GM23338 (cell line): ENCODE measurements at places on chromosomes 2 and 18.
A peak's percentile ranks its signal among the peaks of the same experiment; 100 is the strongest.

GRCh38 chr2:225041851-225042799 is at the start of gene DOCK10:
Gene DOCK10 (minus strand): TSS chr2:225042468. CDS start chr2:225042374, 94 bp downstream.
- DNase-seq, result peak; percentile 42

DNA sequence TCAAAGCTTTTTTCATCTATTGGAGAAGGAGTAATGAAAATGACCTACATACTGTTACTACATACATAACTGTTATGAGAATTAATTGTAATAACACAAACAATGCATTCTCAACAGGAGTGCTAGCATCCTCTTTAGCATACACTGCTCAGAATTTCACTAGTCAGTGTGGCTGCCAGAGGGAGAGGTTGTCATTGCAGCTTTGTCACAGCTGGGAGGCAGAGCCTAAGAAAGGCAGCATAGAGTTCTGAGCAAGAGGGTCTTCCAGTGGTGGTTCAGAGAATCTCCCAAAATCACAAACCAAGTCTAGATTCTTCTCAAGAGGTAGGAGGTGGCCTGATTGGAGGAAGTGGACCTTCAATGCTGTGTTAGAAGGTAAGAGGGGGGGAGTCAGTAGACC is 286.7 kb upstream of the CYRIA start:
- DNase-seq, result peak; percentile 16

GRCh38 chr18:77102259-77103040 is 30.1 kb downstream of the MBP start:
- no peak for DNase-seq

- no peak for DNase-seq
These were observed 59.1 kb downstream of the CDC42EP3 start for GRCh38 chr2:37612382-37612781.

DNA sequence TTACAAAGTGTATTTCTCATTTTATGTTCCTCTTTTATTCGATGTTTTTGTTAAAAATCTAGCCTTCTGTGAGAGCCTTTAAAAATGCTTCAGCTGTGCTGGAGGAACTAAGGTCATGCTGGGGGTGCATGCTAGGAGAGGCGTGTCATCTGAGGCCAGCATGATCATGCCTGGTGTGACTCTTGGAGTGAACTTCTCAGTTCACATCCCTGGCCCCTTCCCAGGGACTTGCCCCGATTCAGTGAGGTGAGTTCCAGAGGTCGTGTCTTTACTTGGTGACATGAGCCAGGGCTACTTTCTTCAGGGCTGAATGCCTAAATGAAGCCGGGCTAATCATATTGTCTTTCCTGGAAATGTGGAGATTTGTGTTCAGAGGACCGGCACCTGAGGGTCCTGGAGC is 264.9 kb downstream of the MREG start:
- no peak for DNase-seq

GRCh38 chr2:224146356-224147160 is 107.5 kb upstream of the SERPINE2 start:
- DNase-seq, result no peak

DNA sequence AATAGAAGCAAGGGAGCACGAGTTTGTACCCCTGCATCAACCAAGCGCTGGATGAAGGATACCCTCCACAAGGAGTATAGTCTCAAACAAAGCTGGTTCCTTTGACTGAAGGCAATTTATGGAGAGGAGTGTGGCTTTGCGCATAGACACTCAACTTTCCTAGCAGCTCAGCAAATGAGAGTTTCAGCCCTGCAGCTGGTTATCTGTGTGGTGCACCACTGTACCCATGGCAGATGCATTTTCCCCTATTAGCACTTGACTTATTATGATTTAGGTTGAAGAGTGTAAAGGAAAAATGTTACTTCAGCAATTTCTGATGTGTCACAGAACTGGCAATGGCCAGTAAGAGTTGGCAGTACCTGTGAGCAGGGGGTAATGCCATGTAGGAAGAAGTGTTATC is 440.1 kb upstream of the LINC00305 start:
- DNase-seq, result no peak

DNA sequence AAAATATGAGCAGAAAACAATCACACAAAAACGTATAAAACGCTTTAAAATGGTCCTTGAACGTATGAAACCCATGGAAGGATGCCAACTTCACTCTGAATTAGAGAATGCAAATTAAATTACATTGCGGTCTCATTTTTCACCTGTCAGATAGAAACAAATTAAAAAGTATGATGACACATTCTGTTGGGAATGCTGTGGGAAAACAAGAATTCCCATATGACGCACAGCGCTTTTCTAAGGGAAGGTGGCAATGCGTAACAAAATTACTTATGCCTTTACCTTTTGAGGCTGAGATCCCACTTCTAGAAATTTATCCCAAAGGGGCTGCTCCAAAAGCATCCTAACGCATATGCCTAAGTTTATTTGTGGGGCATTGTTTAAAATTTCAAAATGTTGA is 3.8 kb upstream of the RPS7 start:
- no peak for DNase-seq

DNA sequence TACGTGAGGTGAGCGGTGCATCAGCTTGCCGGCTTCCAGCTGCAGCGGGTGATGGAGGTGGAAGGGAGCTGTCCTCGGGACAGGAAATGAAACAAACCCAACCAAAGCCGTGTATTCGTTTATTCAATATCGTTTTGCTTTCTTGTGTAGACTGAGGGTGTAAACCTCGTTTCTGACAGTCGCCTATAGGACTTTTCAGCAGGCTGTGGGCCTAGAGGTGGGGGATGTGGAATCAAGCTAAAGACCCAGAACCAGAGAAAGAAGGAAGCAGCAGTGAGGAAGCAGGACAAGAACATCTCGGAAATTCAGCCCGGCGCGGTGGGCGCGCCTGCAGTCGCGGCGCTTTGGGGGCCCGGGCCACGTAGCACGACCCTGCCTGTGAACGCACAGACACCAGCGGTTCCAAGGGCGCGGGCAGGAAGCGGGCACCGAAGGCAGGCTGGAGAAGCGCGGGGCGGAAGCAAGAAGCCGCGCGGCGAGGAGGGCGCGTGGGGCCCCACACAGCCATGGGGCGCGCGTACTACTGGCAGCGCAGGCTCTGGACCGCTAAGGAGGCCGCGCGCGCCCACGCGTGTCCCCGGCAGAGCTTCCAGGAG is 755 bp upstream of the ATP9B start:
- peak; percentile 50 for DNase-seq

DNA sequence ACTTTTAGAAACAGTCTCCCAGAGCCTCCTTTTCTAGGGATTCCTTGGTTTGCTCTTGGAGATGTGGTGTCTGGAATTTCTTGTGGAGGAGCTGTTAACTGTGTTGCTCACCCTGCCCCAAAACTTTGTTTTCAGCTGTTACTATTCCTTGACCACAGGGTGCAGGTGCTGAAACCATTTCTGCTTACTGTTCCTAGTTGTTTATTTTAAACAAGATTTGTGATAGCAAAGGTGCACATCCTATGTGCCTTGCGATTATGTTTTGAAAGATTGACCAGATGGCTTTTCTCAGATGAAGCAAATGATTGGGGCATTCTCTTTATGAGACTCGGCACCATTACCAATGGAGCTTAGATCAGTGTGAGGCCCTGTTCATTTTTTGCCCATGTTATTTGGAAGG is 111.2 kb downstream of the RAB3GAP1 start:
- DNase-seq, result no peak

DNA sequence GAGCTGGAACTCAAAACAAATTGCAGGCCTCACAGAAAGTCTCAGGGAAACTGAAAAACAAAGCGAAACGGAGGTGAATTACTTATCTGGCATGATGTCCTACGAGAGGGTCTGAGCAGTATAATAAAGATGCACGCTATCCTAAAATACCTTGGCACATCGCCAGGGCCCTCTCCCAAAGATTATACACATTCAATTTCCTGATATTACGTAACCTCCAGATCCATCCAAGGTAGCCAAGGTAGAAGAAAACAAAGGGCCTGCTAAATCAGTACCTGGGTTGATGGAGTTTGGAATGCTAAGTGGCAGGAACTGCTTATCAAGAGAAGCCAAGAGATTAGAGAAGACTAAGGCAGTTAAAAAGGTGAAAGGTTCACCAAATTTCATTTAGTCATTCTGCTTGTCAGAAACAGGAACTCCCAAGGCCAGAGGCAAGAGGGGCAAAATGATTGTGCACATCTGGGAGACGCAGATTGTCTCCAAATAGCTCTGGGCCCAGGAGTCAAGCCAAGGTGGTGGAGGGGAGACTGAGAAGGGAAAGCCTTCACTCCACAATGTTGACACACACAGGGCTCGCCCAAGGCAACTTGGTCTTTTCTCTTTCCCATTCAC is 236.8 kb upstream of the ATP5MC3 start:
- no peak for DNase-seq

- DNase-seq, result no peak
These were observed 1.4 kb upstream of the GALNT14 start for GRCh38 chr2:31139671-31140070.

DNA sequence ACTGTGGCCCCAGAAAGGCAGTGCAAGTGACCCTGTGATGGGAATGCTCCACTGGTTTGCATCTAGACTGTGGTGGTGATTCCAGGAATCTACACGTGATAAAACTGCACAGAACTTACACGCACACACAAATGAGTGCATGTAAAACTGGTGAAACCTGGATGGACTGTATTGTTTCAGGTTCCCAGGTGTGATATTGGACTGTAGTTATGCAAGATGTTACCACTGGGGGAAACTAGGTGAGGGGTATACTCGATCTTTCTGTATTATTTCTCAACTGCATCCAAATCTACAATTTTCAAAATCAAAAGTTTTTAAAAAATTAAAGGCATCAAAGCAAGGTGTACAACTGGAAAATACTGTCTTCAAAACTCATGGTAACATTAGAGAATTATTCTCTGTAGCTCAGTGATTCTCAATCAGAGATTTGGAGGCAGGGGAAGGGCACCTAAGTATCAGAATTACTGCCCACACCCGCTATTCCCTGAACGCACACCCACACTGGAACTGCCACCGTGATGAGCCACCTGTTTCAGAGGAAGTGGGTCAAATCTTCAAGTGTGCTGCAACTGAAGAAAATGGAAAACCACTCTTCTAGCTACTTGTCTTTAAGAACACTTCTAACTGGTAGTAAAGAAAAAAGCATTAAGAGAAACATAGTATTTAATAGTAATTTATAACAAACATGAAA is 26.7 kb downstream of the PTPN2 start:
- no peak for DNase-seq

- no peak for DNase-seq
These were observed 220.2 kb downstream of the SUCLG1 start for GRCh38 chr2:84238907-84239306.

- DNase-seq, result no peak
These were observed 35.2 kb downstream of the ZNF516 start for GRCh38 chr18:76459687-76460350.
